SK-N-MC (cell line): ENCODE measurements at places on chromosomes 3 and 15.
A peak's percentile ranks its signal among the peaks of the same experiment; 100 is the strongest.

- DNase-seq: no peak
Observed at GRCh38 chr3:98780343-98780742, 17.2 kb downstream of the ST3GAL6 start.

GRCh38 chr15:70098461-70099166, 897 bp upstream of the TLE3 start:
- no peak for DNase-seq

- DNase-seq: no peak
Observed at GRCh38 chr3:56197991-56198390, 270.3 kb downstream of the ERC2 start.

DNA sequence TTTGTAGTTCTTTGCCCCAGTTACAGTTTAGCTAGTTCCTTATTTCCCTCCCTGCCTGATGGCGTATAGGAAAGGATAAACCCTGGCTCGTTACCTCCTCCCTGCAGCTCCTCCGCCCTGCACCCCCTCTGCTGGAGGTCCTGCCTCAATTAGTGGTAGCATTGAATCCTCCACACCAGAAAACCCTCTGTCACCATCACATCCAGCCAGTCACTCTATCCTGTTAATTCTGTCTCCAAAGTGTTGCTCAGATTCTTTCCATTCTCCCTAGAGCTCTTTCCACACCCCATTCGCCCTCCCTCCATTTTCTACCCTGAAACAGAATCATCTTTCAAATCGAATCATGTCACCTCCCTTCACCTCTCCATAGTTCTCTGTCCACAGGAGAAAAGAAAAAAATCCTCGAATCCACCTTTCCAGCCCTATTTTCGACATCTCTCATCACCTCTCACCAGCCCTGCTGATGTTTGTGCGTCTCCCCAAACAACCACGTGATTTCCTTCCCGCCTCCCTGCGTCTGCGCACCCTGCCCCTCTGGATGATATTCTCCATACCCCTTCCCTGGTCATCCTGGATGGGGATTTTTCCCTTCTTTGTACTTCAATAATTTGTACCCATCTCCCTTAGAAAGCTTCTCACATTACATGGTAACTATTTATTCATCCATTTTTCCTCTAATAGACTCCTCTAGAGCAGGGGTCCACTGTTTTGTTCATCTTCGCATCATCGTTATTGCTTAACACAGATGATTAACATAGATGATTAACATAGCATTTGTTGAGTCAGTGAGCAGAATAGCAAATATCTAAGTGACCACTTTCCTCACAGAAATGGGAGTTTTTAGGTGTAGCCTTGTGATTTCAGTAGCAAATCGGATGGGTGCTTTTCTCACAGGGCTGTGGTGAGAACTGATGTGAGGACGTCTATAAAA, 37.1 kb downstream of the MAP3K13 start:
- DNase-seq: no peak

DNA sequence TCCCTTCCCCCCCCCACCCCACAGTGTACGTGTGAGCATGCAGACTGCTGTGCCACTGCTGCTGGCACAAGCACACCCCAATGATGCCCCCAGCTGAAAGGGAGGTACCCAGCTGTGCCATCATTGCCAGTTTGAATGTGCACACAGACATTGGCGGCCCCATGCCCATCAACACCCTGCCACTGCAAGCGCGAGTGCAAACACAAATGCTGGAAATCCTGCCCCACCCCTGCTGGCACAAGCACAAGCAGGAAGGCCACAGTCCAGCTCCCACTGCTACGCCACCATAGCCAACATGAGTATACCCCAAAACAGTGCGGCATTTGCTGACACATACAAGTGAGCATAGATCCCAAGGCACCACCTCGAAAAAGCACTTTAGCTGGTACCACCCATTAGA, 222.9 kb downstream of the SCAPER start:
- DNase-seq: no peak

DNA sequence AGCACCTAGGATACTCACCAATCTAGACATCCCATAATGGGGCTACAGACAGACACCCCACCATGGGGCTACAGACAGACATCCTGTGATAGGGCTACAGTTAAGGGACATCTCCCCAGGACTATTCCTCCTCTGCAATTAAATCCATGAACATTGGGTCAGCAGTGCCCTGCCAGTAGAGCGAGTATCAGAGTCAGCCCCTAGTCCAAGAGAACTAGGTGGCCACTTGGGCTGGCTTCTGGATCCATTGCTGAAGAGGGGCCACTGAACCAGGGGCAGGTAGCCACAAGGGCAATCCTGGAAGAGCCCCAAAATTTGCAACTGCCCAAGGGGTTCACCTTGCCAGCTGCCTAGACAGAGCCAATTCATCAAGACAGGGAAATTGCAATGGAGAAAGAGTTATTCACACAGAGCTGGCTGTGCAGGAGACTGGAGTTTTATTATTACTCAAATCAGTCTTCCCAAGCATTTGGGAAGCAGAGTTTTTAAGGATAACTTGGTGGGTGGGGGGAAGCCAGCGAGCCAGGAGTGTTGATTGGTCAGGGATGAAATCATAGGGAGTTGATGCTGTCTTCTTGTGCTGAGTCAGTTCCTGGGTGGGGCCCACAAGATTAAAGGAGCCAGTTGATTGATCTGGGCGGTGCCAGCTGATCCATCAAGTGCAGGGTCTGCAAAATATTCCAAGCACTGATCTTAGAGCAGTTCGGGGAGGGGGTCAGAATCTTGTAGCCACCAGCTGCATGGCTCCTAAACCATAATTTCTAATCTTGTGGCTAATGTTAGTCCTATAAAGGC, 170.2 kb upstream of the SMAD3 start:
- DNase-seq: no peak

DNA sequence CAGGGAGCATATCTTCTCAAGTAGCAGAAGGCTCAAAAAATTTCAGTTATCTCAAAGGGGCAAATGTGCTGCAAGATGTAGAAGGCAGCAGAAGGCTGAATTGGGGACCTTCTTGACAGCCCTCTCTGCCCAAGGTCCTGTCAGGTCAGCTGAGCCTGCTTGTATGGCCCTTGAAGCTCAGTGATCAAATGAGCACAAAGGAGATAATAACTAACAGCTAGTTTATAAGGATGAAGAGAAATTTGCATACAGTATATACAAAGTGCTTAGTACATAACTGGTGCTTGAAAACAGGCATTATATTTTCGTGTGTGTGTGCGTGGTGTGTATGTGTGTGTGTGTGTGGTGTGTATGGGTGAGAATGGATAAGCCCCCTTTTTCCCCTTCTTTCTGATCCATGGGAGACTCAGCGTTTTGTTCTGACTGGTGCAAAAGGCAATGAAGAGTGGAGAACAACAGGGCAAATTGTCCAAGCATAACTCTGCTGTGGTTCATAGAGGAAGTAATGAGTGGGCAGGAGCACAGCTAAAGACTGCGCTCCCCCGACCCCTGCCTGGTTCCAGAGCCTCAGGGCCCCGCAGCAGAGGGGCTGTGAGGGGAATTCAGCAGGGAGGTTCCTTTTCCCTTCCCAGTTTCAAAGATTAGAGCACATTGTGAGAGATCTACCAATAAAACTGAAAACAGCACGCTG, 356.8 kb upstream of the NR2F2 start:
- DNase-seq: no peak

GRCh38 chr3:155594526-155595187, 150.2 kb downstream of the PLCH1 start:
- no peak for DNase-seq

DNA sequence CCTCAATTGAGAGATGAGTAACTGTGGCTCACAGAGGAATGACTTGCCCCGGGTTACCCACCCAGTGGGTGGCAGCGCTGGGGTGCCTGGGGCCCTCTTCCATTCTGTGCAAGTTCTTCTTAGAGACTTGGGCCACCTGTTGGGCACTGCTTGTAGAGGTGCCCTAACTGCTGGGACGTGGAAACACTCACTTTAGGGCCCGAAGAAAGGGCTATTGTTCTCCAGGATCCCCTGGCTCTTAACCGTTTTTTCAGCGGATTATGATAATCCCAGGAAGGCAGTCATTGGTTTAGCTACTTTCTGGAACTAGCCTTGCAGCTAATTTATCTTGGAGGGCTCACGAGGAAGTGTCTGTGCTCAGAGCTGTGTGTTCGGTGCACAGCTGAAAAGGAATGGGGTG, 66.0 kb upstream of the GCNT3 start:
- no peak for DNase-seq

DNA sequence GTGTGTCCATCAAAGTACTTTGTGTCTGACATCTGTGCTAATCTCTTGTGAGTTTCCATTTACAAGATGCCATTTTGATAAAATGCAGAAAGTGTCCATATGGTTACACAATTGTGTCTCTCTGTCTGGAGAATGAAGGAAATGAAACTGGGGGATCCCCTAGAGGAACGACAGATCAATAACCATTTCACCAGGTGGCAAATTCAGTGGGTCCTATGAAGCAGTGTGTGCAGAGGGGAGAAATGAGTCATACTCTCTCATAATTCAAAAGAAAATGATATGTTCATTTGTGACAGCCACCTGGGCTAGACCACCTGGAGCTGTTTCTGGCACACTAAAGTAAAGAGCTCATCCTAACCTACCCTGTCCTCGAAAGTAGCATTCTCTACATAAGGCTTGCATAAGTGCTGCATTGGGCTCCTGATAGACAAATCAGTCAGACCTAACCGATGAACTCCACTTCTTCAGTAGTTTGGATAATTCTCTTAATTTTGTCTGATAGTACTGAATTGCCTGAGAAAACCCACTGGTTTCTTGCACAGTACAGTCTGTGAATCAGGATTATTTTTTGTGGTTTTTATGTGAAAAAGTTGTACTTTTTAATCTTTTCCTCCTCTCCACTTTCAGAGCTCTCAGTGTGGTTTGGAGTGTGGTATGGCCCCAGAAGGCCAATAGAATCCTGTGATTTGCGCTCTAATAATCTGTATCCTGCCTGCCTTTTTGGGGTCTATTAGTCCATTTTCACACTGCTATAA, 10.3 kb upstream of the CD47 start:
- no peak for DNase-seq

DNA sequence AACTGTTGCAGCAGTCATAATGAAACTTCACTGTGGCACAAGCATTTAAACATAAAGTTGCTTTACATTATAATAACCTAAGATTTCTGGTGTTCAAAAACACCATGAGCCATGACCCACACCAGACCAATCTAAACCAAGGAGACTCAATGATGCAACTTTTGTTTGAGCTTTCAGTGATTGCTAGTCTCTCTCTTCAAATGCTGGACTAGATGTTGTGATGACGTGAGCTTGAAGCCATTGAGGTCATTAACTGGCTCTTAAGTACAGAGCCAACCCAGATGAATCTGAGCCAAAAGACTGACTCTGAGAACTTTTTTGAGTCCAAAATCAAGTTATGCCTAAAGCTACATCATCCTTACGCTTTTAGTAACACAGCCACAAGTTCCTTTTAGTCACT, 36.5 kb downstream of the ATR start:
- DNase-seq: no peak

GRCh38 chr15:29124581-29125381, 144.8 kb downstream of the NSMCE3 start:
- no peak for DNase-seq

GRCh38 chr15:36682101-36682500, 102.7 kb downstream of the CDIN1 start:
- no peak for DNase-seq

GRCh38 chr3:127734754-127735473, 62.2 kb downstream of the ABTB1 start:
- peak; percentile 61 for DNase-seq

DNA sequence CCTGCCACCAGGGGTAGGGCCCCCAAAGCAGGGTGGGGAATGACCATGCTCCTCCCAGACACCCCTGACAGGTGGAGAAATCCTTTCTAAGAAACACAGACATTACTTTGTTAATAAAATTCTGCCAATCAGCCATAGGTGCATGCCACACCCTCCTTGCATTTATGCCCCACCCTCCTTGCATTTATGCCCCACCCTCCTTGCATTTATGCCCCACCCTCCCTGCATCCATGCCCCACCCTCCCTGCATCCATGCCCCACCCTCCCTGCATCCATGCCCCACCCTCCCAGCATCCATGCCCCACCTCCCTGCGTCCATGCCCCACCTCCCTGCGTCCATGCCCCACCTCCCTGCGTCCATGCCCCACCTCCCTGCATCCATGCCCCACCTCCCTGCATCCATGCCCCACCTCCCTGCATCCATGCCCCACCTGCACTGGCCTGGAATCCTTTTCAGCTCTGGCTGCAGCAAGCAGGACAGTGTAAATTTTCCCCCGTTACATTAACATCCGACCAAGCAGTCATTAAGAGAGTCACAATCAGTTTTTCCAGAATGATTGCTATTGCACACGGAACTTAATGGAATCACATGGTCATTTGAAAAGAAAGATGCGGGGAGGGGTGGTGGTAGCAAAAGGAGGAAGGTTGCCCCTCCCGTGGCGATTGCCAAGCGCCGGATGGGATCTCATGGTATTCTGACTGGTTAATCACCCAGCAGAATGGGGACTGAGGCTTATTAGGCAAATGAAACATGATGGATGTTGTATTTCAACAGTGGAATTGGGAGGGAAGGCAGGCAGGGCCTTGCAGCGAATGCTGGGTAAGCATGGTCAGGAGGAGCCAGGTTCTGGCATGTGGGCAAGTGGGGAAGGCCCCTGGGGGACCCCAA, 91.2 kb downstream of the TLE3 start:
- DNase-seq: no peak

DNA sequence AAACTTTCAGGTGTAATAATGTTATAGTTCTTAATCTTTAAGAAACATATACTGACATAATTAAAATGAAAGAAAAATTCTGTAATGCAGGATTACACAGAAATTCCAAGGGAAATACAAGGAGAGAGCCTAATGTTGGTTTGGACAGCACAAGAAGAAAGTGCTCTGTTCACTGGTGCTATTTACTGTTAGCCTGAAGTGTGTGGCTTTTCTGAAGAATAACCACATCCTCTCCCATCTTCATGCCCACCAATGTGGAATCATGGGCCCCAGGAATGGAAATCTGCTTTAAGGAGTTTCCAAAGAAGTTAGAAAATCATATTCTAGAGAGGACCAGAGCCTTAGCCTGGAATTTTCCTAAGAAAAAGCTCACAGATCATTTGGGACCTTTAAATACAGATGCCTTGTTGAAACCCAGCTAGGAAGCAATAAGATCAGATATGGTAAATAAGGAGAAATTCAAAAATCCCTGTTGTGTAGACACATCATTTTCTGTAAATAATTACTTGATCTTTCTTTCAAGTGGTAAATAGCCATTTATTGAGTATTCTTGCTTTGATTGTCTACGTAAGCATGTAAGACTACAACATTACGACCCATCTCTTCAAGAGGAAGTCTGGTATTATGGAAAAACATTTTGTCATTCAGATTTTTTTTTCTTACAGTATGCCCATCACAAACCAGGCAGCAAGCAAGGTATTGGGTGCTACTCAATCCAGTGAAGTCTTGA, 10.3 kb upstream of the USP50 start:
- no peak for DNase-seq

GRCh38 chr3:152505926-152506325, 237.2 kb downstream of the MBNL1 start:
- DNase-seq: no peak

DNA sequence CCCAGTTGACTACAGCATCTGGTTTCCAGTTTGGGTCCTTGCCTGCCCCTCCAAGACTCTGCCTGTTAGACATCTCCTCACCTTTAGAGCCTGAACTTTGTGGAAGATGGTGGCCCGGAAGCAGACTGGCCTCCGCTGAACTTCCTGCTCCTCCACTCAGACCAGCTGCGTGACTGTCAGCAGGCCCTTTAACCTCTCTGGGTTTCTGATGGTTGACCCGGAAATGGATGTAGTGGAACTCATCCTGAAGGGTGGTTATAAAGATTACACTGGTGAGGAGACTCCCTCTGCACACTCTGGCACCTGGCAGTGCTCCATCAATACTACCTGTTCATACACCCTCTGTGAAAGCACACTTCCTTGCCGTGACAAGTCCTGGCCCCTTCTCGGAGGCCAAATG, 151.9 kb upstream of the TLE3 start:
- no peak for DNase-seq
